ENCODE measurements at places on chromosomes 1 and 21. TPM values are rescaled to one million over a fixed set of nuclear protein-coding genes. Genes with fewer than 3 reads are reported as not detected.
A peak's percentile ranks its signal among the peaks of the same experiment; 100 is the strongest.

- no peak for DNase-seq
These were observed 98.8 kb downstream of the ZNF644 start for GRCh38 chr1:90922996-90923395.

DNA sequence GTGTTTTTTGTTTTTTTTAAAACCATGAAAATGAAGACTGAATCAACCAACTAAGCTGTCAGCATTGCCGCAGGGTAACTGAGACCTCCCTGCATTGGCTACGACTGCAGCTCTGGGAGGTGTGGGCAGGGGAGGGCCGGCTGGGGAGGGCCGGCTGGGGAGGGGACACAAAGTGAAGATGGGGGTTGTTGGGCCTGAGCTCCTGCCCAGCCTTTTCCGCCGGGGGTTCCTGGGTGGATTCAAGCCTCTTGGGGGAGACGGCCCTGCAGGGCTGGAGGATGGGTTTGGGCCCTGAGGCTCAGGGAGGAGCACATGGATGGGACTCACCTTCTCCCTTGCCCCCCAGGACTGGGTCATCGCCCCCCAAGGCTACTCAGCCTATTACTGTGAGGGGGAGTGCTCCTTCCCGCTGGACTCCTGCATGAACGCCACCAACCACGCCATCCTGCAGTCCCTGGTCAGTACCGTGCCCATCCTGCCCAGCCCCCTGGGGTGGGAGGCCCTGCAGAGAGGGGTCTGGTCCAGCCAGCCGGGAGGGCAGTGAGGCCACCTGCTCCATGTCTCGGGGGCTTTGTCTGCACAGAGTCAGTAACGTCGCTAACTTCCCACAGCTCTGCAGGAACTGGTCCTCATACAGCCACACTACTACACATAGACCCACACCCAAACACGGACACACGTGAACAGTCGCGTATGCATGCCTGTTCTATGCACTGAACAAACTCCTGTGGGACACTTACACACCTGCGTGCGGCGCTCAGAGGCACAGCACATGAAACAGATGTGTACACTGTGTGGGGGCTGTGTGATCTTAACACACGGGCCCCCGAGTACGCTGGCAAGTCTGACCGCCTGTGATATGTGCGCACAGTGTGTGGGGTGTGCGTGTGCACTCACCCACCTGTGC lies 31.5 kb downstream of the BMP8A start:
- DNase-seq, result no peak

- no peak for DNase-seq
These were observed 80.0 kb downstream of the VCAM1 start for GRCh38 chr1:100799548-100799947.

GRCh38 chr1:70847013-70847412 lies 200.6 kb downstream of the PTGER3 start:
- DNase-seq, result no peak

- DNase-seq, result no peak
These were observed 281.4 kb downstream of the AJAP1 start for GRCh38 chr1:4935807-4936206.

DNA sequence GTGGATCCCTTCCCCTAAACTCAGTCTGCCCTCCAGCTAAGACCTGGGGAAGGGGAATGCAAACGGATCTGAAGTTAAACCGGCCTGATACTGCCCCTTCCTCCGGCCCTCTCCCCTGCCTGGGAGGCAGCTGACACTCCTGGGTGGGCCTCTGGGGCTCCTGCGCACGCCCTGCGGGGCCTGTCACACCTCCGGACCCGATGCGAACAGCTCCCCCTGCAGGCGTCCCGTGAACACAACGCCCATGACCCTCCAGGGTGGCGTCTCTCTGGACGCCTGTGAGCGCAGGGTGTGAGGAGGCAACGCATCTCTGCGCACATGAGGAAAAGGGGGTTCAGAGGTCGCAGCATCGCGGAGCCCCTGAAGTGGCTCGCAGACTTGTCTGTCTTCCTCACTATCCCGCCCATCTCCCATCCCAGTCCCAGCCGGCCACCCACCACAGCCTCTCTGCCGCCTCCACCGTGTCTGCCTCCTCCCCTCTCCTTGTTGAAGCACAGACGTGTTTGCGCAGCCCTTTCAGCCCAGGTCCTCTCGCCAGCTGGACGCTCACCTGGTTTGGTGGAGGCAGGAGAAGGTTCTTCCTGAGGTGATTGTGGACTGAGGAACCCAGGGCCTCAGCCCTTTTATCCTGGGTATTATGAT lies 421 bp upstream of the LCE3A start:
- DNase-seq, result peak; percentile 23

- DNase-seq, result no peak
These were observed 120.6 kb upstream of the IFFO2 start for GRCh38 chr1:19076841-19077616.

DNA sequence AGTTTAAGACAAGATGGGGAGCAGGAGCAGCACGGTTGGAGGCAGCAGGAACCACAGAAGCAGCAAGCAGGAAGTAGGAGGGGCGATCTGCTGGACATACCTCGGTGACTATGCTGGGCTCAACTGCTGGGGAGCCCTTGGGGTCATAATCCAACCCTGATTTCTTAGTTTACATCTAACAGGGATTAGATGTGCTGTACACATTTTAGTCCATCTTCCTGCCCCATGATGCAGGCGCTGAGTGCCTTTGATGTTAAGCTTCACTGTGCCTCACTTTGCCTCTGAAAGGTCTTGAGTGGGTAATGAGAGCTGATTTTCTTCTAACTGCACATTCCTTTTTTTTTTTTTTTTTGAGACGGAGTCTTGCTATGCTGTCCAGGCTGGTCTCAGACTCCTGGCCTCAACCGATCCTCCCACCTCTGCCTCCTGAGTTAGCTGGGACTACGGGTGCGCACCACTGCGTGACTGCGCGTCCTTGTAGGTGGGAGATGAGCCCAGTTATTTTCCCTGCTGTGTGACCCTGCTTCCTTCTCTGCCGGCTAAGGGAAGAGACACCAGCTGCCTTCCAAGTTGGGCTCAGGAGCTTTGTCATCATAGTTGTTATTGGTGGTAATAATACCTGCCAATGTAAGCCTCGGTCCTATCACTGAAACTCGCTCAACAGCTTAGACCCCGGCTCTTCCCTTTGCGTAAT lies 1.1 kb upstream of the RCAN3 start:
- peak; percentile 62 for DNase-seq

- no peak for DNase-seq
These were observed 10.2 kb downstream of the TNFRSF14 start for GRCh38 chr1:2566101-2567045.

GRCh38 chr1:63662056-63662836 lies 69.0 kb downstream of the PGM1 start:
- DNase-seq, result peak; percentile 94

FAM78B gene
- not detected for polyA plus RNA-seq
